ENCODE measurements at places on chromosomes 2 and 18.

GRCh38 chr18:67733088-67733487 lies 216.6 kb upstream of the DSEL start:
- DNase-seq, result no peak

GRCh38 chr2:73975731-73976130 lies 9.0 kb upstream of the TET3 start:
- DNase-seq, result no peak

- no peak for DNase-seq
These were observed 3.3 kb upstream of the NETO1 start for GRCh38 chr18:72871091-72871490.

DNA sequence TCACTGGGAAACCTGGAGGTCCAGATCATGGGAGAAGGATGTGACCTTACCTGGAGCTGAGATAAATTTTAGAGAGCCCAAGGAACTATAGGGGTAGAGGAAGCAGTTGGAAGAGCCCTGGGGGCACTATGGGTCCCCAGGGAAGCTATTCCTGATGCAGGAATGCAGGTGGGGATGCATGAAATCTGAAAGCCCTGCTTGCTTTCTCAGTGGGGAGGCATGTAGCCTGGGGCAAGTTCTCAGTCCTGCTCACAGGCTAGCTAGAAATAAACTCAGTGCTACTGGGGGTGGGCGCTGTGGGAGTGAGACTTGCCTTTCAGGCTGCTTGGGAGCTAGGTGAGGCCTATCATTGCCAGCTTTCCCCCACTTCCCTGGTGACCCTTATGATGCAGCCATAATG lies 499.7 kb downstream of the PTH2R start:
- no peak for DNase-seq

DNA sequence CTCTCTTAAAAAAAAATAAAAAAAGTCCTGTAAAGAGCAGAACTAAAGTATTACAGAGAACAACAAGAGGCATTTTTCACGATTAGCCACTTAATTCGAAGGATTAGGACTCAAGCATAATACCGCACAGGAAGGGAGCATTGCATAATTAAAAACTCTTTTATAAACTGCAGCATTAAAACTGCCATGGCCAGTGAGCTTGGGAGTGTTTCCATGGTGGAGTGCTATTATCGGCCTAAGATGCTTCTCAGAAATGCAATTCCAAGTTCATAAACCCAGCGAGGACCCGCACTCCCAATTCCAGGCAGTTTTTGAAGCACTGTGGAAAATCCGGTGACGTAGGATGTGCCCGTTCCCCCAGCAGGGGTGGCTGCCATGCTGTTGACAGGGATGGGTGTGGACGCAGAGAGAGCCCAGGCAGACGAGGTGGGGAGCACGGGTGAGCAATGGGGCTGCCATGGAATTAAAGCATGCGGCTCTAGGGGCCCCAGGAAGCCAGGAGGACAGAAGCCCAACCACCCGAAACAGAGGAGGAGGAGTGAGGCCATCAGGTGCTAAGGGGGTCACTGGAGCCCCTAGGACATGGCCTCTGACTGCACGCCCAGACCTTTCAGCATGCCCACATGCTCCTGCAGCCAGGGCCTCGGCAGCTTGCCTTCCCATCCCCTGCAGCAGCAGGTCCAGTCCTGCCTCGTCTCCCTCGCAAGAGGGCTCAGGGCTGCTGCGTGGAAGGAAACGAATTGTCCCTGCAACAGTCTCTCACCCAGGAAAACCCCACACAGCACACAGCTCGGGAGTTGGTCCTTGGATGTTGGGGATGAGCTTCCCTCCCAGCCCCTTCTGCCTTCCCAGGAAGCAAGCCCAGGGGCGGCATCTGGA lies 233.4 kb downstream of the NDUFA10 start:
- no peak for DNase-seq

- no peak for DNase-seq
These were observed 16.0 kb downstream of the YPEL5 start for GRCh38 chr2:30162806-30163205.

DNA sequence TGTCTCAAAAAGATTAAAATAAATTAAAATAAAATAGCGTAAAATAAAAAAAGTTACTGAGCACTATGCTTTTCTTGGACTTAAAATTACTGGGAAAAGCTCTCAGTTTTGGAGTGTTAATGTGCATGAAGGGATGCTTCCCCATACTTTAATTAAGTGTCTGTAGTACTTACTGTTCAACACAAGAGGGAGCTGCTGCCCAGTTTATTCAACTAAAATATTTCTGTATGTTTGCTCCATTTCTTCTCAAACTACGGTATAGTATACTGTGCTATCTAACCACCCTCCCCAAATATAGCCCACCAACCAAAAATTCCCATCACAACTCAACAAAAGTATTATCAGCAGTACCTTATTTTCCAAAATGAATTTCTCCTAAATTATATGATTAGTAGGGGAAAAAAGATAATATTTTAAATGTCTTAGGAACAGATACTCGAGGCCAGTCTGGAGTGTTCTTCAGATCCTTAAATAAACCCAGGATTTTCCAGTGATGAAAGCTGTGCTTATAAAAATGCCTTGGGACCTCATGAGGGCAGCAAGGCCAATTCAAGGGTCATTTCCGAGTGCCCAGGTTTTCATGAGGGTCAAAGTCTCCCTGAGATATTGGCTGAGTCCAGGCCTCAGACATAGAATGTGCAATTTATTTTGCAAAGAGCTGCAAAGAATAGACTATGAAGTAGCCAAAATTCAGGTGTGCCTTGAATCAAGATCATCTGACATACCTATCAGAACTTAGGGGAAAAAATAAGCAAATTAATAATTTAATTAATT lies 64.1 kb downstream of the CHRNA1 start:
- DNase-seq, result peak; percentile 44

GRCh38 chr18:10145546-10145945 lies 231.7 kb downstream of the VAPA start:
- no peak for DNase-seq

- no peak for DNase-seq
These were observed 17.2 kb upstream of the LYPD6B start for GRCh38 chr2:149021271-149021719.

DNA sequence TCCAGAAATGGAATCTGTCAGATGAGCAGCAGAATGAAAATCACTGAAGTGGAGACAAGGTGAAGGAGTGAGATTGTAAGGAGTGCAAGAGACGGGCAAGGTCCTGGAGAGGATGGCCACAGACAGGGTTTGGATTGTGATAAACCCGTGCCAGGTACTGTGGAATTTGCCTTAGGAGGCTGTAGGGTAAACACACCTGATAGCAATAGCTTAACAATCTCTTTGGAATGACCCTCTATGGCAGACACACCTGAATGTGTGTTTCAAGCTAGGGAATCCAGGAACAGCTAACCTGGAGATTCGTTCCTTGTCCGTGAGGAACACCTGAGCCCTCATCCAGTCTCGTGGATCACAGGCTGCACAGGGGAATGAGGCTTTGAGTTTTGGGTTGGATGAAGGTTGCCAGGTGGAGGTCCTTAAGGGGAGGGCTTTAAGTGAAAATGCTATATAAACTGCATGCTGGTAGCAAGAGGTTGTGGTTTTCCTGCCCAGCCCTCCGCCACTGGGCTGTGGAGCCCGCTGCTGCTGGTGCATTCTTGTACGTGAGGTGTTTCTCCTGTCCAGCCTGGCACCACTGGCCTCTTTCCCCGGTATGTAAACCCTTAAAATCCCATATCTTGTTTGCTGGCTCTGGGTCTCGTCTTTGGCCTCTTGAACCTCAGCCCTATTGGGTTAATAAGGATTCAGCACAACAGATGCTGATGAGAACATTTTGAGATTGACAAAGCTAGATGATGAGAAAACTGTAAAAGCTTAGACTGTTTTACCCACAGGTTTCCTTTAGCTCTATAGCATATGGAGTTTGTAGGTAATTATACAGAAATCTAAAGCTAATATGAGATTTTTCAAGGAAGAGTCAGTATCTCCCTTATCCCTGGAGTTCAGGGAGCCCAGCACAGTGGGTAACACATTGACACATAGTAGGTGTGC lies 117.9 kb downstream of the ARHGAP15 start:
- no peak for DNase-seq

DNA sequence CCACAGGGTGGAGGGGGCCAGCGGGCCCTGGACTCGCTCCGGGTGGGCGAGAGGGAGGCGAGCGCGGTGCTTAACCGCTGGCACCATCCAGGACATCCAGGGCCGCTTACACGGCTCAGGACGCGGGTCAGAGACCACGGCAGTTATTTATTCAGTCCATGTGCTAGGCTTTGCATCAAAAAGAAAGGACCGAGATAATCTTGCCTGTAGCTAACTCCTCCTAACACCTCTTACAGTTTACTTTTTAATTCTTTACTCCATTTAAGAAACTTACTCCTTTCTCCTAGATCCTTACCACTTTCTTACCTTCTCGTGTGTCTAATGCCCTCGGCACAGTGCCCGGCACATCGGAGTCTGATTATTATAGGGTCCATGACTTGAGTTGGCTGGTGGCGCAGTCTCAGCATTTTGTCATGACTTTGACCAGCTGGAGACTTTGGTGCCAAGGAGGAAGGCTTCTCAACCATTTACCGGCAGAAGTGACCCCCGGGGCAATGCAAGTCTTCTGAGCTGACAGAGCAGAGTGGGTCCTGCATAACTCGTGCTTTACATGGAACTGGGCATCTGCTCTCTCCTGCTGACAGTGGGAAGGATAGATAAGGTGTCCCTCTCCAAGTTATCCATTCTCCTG lies 503 bp downstream of the ANXA4 start:
- no peak for DNase-seq

DNA sequence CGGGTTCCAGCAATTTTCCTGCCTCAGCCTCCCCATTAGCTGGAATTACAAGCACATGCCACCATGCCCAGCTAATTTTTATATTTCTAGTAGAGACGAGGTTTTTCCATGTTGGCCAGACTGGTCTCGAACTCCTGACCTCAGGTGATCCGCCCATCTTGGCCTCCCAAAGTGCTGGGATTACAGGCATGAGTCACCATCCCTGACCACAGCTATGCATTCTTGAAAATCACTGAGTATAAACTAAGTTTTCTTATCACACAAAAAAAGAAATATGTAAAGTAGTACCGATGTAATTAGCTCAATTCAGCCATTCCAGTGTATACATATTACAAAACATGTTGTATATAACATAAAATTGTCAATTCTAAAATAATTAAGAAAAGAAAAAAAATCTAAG lies 232.7 kb downstream of the MBD2 start:
- no peak for DNase-seq

GRCh38 chr2:101559551-101559950 lies 84.6 kb upstream of the RFX8 start:
- DNase-seq, result no peak

DNA sequence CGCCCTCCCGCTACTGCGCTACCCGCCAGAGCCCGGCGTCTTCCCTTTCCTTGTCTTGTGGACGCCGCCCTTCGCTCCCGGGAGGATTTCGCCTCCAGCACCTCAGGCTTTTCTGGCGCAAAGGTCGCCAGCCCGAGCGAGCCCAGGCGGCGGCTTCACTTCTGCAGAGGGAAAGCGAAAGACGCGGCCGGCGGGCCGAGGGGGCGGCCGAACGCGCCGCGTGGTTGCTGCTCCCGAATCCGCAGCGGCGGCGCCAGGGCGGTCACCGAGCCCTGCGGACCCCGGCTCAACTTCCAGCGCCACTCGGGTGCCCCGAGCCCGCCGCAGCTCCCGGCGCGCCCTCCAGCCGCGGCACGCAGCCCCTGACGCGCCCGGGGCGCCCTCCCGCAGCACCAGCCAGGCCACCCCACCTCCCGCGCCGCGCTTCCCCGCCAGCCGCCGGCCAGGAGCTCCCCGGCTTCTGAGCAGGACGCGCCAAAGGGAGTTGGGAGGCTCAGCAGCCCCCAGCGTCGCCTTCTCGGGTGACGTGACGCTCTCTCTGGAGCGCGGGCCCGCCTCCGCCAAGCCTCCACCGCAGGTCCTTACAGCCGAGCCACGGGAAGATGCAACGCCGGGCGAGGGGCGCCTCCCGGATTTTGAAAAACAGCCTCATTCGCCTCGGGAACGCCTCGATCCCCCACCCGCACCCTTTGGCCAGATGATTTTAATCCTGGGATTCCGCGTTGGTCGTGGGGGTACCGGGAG lies 84.9 kb upstream of the EPB41L3 start:
- DNase-seq, result no peak

- no peak for DNase-seq
These were observed 388.1 kb upstream of the CHAC2 start for GRCh38 chr2:53379547-53379946.

DNA sequence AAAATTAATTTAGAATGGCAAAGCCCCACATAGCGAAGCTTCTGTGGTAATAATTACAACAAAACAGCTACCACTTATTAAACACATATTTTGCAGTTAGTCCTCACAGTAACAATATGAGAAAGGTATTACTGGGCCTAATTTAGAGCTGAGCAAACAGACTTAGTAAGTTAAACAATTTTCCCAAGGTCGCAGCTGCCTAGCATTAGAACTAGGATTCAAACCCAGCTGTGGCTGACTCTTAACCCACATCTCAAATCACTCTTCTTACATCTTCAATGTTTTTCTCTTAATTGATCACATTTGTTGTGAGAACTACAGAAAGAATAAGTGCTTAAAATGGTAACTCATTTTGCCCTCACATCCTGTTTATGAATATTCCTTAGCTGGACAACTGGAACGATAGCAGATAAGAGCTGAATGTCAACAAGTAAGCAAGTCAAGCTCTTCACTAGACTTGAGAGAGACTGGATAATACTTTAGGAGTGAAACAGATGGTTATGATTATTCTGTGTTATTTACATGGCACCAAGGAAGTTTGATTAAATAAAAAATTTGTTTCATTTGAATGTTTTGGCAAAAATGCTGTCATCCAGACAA lies 59.4 kb upstream of the TMEM17 start:
- no peak for DNase-seq

- DNase-seq, result no peak
These were observed 26.7 kb upstream of the ASPRV1 start for GRCh38 chr2:69988086-69988635.

- DNase-seq, result no peak
These were observed 652 bp downstream of the PPM1B start for GRCh38 chr2:44169155-44169898.

- DNase-seq, result no peak
These were observed 470.9 kb downstream of the ARHGAP15 start for GRCh38 chr2:143600116-143600515.

DNA sequence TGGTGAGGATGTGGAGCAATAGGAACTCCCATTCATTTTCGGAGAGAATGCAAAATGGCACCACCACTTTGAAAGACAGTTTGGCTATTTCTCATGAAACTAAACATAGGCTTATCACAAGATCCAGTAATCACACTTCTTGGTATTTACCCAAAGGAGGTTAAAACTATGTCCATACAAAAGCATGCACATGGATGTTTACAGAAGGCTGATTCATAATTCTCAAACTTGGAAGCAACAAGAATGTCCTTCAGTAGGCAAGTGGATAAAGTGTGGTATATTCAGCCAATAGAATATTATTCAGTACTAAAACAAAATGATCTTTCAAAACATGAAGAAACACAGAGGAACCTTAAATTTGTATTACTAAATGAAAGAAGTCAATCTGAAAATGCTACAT lies 440.6 kb downstream of the FBXO15 start:
- DNase-seq, result no peak

GRCh38 chr2:52416340-52416739 lies 1351.3 kb upstream of the CHAC2 start:
- DNase-seq, result no peak

DNA sequence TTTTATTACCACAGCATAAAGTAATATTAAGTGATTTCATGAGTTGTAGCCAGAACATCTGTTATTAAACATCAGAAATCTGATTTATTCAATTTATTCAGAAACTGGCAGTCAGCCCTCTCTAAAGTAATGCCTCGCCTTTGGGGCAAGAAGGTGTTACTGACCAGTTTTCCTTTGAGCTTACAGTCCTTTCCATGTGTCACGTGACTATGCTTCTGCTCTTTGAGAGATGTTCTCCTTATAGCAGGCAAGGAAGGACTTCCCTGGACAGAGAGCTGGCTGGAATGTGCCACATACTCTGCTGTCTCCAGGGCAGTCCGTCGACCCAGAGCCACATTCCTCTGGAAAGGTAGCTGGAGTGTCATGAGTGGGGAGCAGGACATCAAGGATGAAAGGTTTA lies 119.7 kb downstream of the RDH14 start:
- DNase-seq, result no peak

Measured in NCI-H1436 (cell line).